ENCODE measurements at places on chromosomes 13 and 19.

- no peak for DNase-seq
These were observed 80.0 kb downstream of the KDM4B start for GRCh38 chr19:5048727-5049553.

DNA sequence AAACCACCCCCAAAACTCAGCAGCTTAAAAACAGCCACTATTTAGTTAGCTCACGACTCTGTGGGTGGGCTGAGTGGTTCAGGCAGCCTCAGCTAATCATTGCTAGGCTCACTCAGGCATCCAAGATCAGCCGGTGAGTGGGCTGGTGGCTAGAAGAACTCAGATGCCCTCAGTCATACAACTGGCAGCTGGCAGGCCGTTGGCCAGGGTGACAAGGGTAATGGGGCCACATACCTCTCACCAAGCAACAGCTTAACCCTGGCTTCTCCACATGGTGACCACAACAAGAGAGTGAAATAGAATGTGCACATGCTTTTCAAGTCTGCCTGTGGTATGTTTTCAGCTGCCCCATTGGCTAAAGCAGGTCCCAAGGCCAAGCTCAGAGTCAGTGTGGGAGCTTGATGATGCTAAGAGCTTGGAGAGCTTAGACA, 435.4 kb upstream of the TSHZ3 start:
- DNase-seq: no peak

GRCh38 chr13:47142105-47142504, 245.3 kb upstream of the HTR2A start:
- DNase-seq: no peak

- peak; percentile 67 for DNase-seq
These were observed 459 bp downstream of the MIDN start for GRCh38 chr19:1248786-1249297.

- no peak for DNase-seq
These were observed 21.6 kb downstream of the SPATA13 start for GRCh38 chr13:24181991-24182702.

DNA sequence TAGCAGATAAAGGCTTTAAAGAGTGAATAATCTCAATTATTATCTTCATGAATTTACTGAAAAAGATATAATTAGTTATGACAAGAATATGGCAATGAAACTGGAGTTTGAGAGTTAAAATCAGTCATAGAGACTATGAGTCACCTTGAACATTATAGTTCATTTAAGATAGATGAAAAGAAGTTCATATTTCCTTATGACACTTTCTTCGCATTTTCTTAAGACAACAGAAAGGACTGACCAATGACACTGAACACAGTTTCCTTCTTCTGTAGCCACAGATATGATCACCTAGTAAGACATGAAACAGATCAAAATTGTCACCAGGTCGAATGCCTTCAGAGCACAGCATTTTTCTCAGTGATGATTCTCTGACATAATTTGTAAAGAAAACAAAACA, 202.1 kb downstream of the KLF12 start:
- DNase-seq: no peak

- DNase-seq: no peak
These were observed 39.1 kb downstream of the DOCK9 start for GRCh38 chr13:98938801-98939200.

- no peak for DNase-seq
These were observed 633 bp downstream of the SHISA7 start for GRCh38 chr19:55442372-55442961.

DNA sequence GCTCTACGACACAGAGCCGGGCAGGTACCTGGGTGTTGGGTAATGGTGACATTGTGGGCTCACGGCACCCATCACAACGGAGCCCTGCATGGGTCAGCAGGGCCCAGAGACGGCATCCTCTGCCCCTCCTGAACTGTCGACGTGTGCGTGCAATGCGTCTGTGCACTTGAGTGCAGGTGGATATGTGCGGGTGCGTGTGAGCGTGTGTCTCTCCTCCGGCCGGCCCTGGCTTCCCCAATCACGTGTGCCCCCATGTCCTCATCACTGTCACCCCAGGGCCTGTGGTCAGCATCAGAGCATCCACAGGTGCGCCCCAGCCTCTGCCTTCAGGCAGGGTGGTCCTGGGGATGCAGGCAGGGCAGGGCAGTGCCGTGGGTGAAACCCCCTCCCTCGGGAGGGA, 37.2 kb upstream of the TPM4 start:
- no peak for DNase-seq

- DNase-seq: no peak
These were observed 699 bp downstream of the IFNL1 start for GRCh38 chr19:39296906-39297305.

- no peak for DNase-seq
These were observed 7.9 kb downstream of the VASP start for GRCh38 chr19:45515081-45515624.
